ENCODE measurements at places on chromosomes 16 and 17.

DNA sequence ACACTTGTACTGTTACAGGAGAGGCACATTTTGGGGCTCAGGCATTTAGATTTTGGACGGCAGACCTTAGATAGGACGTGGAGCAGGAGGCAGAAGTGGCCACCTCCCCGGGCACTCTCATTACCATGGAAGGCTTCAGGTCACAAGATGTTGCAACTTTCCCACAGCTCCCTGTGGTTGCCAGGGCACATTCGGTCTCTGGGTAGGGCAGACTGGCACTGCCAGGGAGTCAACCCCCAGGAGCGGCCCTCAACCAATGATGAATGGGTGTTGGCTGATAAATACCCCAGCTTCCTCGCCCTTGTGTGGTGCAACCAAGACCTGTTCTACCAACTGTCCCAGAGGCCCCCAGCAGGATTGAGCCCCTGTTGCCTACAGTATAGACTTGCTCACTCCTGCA is 11.2 kb downstream of the NAGPA start:
- no peak for DNase-seq

- no peak for DNase-seq
Observed at GRCh38 chr16:78306361-78306760, 206.9 kb downstream of the WWOX start.

- no peak for DNase-seq
Observed at GRCh38 chr16:68097895-68098294, 12.7 kb downstream of the NFATC3 start.

DNA sequence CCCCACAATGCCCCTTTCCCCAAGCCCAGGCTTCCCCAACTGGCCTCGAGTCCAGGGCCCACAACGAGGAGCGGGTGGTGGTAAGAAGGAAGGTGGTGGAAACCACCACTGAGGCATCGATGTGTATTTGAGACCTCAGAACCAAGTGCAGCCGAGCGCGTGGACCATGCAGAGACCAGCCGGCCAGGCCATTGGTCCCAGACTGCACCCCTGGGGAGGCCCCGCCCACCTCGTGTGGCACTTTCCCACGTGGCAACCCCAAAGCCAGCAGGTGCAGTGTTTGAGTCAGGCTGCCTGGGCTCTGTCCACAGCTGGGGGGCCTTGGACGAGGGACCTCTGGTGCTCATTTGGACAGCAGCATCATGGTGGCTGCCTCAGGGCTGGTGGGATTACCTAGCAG is 28.1 kb upstream of the BAHCC1 start:
- no peak for DNase-seq

- peak; percentile 17 for DNase-seq
Observed at GRCh38 chr16:56728980-56729734, 772 bp upstream of the NUP93 start.

- DNase-seq: no peak
Observed at GRCh38 chr17:63483038-63483437, 6.2 kb downstream of the ACE start.

GRCh38 chr16:74607310-74607961 is 522 bp upstream of the GLG1 start:
- DNase-seq: no peak

GRCh38 chr17:12062249-12062648 is 41.6 kb downstream of the MAP2K4 start:
- DNase-seq: no peak

DNA sequence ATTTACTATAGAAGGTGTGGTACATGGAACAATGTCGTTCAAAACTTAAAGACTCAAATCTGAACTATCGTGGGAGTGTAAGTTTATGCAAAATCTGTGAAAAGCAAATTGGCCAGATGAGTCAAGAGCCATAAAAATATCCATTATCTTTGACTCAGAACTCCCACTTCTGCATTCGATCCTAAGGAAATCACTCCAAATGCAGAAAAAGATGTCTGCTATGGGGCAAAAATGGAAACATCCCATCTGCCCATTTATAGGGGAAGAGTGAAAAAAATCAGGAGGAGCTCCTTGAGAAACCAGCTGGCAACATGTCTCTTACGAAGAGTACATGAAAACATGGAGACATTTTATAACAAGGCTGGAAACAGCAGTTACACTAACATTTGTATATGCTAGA is 43.6 kb upstream of the CCDC182 start:
- DNase-seq: no peak

GRCh38 chr16:27859020-27859419 is 204.5 kb downstream of the GSG1L start:
- DNase-seq: no peak

- no peak for DNase-seq
Observed at GRCh38 chr16:31700200-31700529, 172.5 kb downstream of the AHSP start.

GRCh38 chr17:3669548-3669947 is 936 bp downstream of the EMC6 start:
- DNase-seq: no peak

GRCh38 chr16:10852948-10853347 is 24.1 kb upstream of the CIITA start:
- DNase-seq: no peak

DNA sequence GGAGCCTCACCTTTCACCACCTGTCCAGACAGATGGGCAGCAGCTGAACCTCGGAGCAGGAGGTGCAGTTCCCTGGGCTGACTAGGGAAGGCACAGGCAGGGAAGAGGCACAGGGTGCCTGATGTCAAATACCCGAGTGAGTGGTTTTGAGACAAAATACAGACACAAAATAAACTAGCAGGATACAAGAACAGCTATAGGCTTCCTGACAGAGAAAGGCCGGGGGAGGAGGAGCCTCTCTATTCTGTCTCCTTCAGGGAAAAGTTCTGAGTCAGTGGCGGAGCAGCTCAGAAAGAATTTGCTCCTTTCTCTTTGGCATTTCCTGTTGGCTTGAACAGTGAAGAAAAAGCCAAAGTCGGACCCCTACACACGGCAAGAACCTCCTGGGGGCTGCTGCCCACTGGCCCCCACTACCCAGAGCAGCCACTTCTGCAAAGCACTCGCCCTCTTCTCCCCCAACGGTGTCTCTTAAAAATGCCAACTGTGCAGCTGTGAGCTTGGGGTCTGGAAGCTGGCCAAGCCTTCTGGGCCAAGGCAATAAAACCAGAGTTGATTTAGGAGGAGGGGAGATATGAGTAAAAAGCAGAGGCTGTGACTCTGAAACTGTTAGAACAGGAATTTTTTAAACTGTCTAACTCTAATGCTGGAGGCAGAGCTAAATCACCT is 14.4 kb upstream of the FAAP100 start:
- DNase-seq: peak; percentile 86

DNA sequence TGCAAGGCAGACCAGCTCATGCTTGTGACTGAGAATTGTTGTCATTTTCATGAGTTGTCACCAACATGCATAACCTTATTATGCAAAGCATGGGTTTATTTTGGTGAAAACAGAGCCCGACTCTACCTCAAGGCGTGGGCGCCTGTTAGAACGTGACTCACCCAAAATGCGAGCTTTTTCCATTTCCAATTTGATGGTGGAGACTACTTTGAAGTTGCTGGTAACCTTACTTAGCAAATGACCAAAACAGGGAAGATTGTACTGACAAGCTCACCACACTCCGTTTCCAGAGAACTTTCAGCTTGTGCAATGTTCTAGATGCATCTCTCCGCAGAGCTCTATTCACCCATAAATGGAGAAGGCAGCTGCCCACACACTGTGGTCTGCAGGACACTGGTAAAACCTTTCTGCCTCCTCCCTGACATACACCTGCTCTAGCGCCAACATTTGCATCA is 284.5 kb downstream of the MAF start:
- DNase-seq: no peak

DNA sequence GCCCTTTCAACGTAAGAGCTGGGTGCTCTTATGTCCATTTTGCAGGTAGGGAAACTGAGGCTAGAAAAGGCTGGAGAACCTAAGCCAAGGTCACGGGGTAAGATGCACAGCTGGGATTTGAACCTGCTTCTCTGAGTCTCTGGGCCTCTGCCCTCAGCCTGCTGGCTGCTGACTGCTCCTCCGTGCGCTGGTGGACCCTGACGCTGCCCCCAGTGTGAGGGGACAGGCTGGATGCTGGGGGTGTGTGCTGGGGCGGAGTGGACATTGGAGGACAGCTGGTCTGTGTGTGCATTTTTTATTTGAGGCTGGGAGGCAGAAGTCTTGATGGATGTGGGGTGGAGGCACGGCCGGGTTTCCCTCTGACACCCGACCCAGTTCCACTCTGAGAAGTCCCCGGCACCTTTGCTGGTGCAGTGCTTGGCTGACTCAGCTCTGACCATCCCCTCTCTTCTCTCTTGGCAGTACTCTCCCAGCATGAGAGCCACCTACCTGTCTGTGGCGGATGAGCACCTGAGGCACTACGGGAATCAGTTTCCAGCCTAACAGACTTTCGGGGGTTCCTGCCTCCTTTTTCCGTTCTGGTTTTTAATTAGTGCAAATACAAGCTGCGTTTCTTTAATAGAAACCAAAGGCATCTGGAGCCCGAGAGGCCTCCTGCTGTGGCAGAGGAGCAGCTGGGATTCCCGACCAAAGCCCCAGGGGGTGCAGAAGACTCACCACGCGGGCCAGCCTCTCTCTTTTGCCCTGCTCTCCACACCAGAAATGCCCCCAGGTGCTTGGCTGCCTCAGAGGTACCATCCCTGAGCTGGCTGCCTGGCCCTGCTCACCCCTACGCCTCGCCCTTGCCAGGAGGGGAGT is 14.1 kb upstream of the DNAI2 start:
- DNase-seq: no peak

- no peak for DNase-seq
Observed at GRCh38 chr17:9055281-9055680, 34.0 kb downstream of the NTN1 start.

- DNase-seq: peak; percentile 18
Observed at GRCh38 chr16:55569025-55569424, 2.5 kb downstream of the CAPNS2 start.

DNA sequence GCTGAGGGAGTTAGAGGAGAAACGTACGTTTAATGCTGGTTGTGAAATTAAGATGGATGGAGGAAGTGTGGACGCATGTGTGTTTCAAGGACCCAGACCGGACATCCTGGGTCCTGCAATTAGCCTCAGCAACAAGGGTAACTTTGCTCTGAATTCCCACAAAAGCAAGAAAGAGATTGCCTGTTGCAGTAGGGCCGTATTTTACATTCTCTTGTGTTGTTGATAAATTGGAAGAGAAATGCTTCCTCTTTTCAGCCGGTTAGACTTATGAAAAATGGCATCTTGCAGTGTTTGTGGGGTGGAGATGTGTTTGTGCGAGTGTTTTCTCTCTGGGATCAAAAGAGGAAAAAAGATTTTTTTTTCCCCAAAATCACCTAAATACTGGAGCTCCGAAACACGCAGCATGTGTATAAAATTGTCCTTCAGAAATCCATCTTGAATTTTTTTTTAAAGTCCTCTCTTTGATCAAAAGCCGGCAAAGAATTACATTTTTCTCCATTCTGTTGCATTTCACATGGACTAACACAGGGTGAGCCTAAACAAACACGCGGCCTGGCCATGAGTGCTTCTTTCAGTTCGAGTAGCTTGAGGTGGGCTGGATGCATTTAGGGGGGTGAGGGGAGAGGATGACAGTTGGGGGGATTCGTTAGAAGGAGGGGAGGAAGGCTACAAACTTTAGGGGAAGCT is 251.6 kb downstream of the C16orf95 start:
- no peak for DNase-seq

- DNase-seq: no peak
Observed at GRCh38 chr16:22945361-22945760, 131.4 kb downstream of the HS3ST2 start.

GRCh38 chr17:55731586-55732250 is 9.1 kb upstream of the TMEM100 start:
- DNase-seq: peak; percentile 80

DNA sequence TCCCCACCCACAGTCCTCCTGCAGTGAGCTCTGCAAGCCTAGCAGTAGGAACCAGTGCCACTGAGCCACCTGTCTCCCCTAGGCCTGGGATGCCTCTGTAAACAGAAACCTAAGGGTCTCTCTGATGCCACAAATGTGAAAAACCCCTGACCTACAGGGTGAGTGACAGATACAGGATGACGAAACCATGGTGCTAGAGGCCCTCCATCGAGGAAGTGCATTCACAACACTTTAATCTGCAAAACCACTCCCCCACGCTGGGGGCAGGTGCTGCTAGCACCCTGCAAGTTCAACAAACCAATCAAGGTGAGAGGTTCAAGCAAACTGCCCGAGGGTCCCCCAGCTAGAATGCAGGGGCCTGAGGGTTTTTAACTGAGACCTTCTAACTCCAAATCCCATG is 59.5 kb downstream of the CDYL2 start:
- no peak for DNase-seq

DNA sequence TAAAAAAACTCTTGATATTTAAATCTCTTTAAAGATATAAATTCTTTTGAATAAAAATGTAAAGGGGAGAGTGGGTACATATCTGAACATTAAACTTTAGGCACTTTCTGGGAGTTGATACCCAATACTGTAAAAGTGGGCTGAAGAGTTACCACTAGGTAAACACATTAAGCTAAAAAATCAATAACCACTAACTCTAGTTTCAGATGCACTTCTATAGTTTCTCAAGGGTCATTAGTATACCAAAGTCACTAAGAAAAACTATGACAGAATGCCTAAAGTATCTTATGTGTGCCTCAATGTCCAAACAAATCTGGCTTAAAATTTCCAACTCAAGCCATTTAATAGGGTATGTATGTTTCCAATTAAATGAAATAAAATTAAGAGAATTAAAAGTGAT is 13.1 kb upstream of the CFDP1 start:
- no peak for DNase-seq

- no peak for DNase-seq
Observed at GRCh38 chr17:2344528-2344927, 7.2 kb downstream of the SGSM2 start.

- DNase-seq: no peak
Observed at GRCh38 chr16:63822818-63823217, 1299.0 kb downstream of the CDH11 start.

DNA sequence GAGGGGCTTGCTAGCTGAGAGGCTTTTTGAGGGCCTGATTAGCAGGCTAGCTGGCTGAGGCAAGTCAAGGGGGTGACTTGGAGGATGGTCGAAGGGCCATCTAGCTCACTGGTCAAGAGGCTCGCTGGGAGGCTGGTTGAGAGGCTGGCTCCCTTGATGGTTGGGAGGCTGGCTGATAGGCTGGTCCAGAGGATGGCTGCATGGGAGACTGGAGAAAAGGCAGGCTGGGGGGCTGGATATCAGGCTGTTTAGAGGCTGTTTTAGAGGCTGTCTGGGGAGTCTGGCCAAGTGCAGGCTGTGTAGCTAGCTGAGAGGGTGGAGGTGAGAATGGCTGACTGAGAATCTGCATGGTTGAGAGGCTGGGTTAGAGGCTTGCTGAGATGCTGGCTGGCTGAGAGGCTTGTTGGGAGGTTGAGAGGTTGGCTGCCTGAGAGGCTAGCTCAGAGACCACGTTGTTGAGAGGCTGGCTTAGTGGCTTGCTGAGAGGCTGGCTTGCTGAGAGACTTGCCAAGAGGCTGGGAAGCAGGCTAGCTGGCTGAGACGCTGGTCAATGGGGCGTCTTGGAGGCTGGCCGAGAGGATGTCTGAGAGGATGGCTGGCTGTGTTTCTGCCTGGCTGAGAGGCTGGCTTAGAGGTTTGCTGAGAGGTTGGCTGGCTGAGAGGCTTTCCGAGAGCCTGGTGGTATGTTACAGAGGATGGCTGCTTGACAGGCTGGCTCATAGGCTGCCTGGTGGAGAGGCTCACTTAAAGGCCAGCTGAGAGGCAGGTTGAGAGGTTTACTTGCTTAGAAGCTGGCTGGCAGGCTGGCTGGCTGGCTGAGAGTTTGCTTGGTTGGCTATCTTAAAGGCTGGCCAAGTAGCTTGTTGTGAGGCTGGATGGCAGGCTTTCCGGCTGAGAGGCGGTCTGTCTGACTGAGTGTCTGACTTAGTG is 36.6 kb upstream of the ACSM2B start:
- no peak for DNase-seq

Measured in fibroblast of gingiva (primary cell).